ENCODE measurements at places on chromosomes 5 and 9.

DNA sequence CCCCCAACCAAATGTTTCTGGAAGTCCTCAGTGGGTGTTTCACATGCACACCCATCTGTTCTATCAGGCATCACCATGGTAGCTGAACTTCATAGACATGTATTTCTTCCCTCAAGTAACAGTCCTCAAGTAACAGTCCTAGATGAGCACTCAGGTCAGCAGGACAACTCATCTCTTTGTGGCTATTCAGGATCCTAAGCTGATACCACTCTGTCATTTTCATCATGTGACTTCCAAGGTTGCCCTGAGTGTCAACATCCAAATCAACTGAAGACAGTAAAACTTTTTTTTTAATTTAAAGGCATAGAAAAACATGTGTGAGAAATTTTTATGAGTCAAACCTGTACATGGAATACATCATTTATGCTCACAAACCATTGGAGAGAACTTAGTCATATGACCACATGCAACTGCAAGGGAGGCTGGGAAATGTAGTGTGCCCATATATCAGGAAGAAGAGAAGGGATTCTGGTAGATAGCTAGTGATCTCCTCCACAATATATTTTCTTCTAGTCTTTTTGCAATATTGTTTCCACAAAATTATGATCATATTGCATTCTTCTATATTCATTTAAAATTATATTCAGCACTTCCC is 64.2 kb upstream of the FST start:
- DNase-seq, result no peak

DNA sequence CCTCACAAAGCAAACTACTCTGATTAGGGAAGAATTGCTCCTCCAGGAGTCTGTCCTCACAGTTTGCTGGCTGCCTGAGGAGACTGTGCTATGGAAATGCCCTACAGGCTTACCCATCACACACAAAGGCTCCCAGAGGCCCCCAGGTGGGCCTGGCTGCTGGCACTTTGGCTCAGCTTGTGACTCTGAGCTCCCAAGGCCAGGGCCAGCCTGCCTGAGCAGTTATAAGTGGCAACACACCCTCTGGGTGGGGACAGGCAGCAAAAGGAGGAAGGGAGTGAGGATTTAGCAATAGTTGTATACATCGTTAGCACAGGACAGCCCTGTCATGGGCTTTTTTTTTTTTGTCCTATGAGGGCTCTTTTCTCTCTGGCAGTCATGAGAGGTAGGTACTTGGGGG is 103.5 kb downstream of the DAPK1 start:
- no peak for DNase-seq

- DNase-seq, result no peak
Measured at GRCh38 chr5:178293400-178293799, 60.8 kb upstream of the PHYKPL start.

DNA sequence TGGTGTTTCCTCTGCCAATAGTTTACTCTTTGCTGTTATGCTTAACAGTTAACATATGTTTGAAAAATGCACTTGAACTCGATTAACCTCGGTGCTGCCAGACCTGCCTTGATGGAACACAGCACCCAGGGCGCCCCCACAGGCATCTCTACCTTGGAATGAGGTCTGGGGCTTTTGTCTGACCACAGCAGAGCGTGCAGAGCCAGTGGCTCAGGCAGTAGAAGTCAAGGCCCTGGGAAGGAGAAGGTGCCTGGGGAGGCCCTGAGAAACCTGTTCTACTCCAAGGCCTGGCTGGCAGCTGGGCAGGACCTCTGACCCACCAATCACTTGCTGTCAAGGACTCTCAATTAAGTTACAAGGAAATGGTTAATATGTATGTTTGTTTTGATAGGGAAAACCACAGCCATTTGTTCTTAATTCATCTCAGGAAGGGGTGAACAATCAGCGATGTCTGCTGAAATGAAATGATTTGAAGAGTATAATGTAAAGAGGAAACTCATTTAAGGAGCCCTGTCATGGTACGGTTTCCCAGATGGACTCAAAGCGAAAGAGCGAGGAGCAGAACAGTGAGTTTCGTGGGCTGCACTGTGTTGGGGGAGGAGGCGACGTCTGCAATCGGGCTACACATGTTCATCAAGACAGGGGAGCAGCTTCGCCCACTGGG is 21.9 kb downstream of the MACROH2A1 start:
- no peak for DNase-seq

GRCh38 chr9:114723931-114724330 is 41.9 kb upstream of the TEX48 start:
- no peak for DNase-seq

DNA sequence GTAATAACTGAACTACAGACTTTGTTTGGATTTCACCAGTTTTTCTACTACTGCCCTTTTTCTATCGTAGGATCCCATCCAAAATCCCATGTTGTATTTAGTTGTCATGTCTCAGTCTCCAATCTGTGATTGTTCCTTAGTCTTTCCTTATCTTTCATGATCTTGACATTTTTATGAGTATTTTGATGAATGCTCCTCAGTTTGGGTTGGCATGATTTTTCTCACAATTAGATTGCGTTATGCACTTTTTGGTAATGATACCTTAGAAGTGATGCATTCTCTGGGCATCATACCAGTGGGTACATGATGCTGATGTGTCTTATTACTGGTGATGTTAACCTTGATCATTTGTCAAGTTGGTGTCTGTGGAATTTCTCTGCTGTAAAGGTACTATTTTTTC is 5.7 kb downstream of the SLC22A4 start:
- no peak for DNase-seq
